AG04449 (cell line): ENCODE measurements at places on chromosomes 5 and 9.

- no peak for DNase-seq
Observed at GRCh38 chr5:65809817-65810531, 88.0 kb downstream of the NLN start.

- DNase-seq = no peak
Observed at GRCh38 chr5:172602783-172603231, 38.3 kb upstream of the NEURL1B start.

DNA sequence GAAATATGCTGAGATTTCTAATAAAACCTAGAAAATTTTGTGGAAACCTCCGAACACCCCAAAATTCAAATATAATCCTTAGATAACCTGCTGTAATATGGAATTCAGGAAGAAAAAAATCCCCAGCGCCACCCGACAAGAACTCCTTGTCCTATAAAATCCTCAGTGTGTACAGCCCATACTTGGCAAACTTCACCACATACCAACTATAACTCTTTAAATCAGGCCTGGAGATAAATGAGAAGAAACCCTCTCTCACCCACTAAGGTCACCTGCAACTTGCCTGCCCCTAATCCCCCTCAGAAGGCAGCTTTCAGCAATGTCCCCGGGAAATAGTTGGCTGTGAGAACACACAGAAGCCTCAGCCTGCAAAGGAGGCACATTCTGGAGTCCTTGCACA lies 90.5 kb downstream of the SH3TC2 start:
- no peak for DNase-seq

DNA sequence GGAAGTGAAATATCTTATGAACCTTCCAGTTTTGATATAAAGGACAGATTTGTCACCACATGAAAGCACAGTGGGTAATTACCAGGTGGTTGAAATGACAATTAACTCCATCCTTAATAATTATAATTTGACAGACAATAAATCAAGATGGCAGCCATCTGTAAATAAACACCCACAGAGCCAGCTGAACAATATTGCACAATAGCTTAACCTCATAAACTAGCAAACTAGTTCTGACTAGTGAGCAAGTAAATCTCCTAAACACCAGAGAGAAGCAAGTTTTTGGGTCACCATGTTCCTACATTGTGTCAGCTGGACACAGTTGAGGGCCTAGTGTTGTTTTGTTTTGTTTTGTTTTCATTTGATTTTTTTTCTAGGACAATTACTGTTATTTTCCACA lies 577.4 kb downstream of the ACTL7B start:
- DNase-seq = no peak

- no peak for DNase-seq
Observed at GRCh38 chr9:110777196-110777875, 108.7 kb downstream of the MUSK start.

DNA sequence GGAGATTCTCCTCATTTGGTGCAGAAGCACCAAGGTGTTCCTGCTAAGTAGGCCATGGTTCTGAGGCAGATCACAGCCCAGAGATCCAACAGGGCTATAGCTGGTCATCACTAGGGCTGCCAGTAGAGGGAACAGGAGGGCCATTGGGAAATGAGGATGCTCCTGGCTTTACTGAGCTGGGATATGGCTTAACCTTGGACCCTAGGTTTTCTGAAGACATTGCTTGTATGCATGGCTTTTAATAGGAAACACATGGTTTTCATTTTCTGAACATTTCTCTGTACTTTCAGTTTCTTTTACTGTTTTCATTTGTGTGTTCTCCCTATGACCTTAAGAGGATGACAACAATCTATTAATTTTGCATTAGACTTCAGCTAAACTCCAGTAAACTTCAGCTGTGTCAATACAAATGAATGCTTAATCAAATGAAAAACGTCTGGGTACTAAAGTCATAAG lies at the start of gene IFNW1:
TSS of gene IFNW1 (minus strand) at position 406 of the 456 bp plus-strand sequence. CDS start at position 144, 262 bp downstream.
- no peak for DNase-seq
